ENCODE measurements at places on chromosomes 1 and 21.
A peak's percentile ranks its signal among the peaks of the same experiment; 100 is the strongest.

- DNase-seq: no peak
Observed at GRCh38 chr1:24903560-24903954, 26.5 kb downstream of the RUNX3 start.

DNA sequence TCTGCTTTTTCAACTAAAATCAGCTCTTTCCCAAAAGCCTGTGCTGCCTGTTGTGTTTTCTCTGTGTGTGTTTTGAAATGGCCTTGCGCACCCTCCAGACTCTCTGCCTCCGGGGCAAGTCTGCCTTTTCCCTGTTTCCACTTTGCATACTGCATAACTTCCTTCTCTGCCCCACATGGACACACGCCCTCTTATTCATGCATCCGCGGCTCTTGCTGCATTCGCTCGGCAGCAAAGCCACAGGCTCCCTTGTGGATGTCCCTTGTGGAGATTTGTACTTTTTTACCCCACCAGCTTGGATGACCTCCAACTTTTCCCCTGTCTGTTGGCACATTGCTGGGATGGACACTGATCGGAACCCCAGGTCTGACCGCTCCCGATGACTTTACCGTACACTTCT lies 147.6 kb downstream of the ADSS2 start:
- no peak for DNase-seq

DNA sequence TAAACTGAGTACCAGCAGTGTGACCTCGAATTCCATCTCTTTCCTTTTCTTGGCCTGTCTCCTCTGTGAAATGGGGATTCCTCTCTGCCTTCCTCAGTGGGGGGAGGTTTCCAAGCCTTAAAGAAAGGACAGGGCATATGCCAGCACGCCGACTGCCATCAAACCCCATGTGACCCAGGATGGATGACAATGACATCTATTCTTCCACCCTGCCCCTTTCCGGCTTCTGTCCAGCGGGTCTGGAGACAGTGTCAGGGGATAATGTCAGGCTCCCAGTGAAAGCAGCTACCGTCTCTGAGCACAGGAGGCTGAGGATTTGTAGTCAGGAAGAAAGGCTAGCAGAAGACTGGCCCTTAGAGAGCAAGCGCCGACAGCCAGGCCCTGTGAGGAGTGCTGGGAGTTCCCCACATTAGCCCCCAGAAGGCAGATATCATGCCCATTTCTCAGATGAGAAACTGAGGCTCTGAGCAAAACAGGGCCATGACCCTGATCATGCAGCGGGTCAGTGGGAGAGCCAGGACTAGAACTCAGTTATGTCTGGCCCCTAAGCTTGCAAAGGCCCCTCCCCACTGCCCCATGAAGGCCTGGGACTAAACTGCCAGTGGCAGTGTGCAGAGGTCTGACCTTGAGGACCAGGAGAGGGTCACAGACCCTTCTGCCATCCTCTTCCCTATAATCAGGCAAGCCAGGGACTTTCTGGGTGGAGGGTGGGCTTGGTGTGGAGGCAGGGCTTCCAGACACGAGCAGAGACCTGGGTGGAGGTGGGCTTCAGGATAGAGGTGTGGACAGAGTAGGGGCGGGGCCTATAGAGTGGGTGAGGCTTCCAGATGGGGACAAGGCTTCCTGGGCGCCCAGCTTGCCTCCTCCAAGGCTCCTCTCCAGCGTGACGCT lies 30.1 kb downstream of the CDCA8 start:
- no peak for DNase-seq

DNA sequence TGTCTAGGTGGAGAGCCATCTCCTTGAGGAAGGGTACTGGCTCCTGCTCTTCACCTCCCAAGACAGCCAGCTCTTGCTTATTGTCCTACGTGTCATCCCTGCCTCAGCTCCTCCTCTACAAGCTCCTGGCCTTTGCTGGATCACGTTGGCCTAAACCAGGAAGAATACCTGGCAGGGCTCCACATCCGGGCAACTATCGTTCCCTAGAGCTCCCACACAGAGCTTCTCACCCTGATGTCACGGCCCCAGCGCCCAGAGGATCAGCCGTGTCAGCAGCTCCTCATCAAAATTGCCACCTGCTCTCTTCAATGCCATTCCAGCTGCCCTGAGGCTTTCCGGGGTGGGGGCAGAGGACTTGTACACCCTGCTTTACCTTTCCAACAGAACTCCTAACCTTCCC lies 1.9 kb upstream of the TPM3 start:
- DNase-seq: no peak

- no peak for DNase-seq
Observed at GRCh38 chr1:55001311-55001710, 2.6 kb downstream of the BSND start.

- no peak for DNase-seq
Observed at GRCh38 chr1:65357291-65357960, 48.1 kb downstream of the DNAJC6 start.

DNA sequence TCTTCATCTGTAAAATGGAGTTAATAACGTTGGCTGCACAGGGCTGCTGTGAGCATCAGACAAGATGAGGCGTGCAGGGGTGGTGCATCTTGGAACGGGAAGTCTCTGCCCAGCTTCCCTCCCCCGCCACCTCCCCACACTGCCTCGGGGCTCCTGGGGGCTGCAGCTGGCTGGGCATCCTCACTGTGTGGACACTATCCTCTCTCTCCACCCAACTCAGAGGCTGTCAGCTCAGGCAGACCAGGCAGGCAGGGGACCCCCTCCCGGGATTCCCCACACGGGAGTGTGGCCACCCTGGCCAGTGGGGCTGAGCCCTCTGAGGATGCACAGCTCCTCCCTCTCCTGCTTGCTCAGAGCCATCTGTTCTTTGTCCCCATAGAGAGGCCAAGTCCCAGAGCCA lies 122.7 kb downstream of the CCDC185 start:
- no peak for DNase-seq

DNA sequence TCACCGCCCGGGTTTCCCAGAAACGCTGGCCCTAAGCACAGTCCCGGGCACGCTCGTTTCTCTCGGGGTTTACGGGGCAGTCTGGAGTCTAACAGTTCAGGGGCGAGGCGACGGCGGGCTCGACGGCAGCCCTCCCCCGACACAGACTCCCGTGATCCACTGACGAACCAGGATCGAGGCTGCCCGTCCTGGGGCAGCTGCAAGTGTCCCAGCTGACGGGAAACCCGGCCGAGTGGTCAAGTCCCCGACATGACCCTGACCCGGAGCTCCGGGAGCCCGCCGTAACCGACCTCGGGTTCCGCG lies 494 bp downstream of the UBE2J2 start:
- peak; percentile 61 for DNase-seq

DNA sequence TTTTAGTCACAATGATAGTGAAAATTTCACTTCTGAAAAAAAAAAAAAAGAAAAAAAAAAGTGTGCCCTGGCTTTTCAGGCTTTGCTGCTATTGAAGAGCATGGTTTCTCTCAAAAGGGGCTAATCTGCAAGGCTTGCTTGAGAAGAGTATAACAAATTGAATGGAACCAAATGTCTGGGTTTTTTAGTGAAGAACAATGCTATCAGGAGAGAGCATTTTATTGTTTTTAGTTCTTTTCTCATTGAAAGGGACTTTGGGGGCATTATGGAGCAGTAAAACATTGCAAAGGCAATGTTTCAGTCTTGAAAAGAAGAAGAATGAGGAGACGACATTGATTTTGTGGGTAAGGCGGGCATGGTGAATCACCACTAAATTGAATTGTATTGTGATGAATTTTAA lies 28.2 kb downstream of the VCAM1 start:
- DNase-seq: no peak

- peak; percentile 17 for DNase-seq
Observed at GRCh38 chr1:214808845-214809460, 206.0 kb downstream of the CENPF start.

GRCh38 chr1:29975036-29975694 lies 738.8 kb downstream of the PTPRU start:
- peak; percentile 42 for DNase-seq

- DNase-seq: no peak
Observed at GRCh38 chr1:230763927-230764591, 16.9 kb downstream of the CAPN9 start.

- no peak for DNase-seq
Observed at GRCh38 chr1:71920556-71920955, 361.8 kb downstream of the NEGR1 start.

DNA sequence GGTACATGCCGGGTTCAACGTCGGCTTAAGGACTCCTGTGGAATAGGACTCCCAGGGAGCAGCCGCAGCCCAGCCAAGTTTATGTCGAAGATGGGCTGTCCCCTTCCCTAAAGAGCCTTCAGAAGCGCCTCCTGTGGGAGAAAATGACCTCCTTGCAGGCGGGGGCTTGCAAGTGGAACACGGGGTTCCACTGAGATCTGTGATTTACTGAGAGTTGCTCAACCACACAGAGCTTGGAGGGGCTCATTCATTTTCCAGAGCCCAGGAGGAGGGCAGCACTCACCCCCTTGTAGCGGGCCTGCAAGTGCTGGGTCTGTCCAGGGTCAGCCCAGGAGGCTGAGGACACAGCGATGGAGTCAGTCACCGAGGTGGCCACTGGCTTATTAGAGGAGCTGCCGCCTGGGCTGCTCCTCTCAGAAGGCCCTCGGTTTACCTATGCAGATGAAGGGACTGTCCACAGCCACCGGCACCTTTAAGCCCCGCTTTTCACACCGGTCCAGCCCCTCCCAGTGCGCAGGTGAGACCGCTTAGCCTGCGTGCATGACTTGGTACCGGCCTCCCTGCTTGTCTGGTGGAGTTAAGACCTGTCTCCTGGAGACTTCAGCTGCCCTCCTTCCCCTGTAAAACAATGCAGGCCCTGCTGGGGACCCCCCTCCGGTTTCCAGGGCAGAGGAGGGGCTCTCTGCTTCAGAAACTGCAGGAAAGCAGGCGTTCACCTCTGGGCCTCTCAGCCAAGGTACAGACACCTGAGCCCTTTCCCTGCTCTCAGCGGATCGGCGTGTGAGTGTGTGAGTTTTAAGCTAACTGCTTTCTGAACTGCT lies 57.5 kb downstream of the ATP5PO start:
- no peak for DNase-seq

- peak; percentile 73 for DNase-seq
Observed at GRCh38 chr1:173669491-173669941, at the start of gene ANKRD45. Gene ANKRD45, minus strand, starts transcription at chr1:173669851. Its CDS starts 10,433 bp downstream, at chr1:173659418.

DNA sequence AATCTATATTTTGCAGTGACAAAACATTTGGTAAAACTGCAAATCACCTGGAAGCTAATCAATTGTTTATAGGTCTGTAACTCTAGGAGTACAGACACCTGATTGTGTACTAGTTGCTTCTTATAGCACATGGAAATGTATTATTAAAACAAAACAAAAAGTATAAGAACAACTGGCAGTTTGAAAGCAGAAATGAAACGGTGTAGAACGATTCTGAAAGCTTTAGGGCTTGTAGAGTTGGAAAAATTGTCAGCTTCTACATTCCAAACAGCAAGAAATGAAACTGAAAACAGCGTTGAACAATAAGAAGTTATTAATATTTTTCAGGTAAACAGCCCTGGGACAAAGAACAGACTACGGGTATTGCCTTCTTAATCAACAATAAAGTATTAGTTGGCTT lies 273.3 kb downstream of the OLFM3 start:
- DNase-seq: no peak

DNA sequence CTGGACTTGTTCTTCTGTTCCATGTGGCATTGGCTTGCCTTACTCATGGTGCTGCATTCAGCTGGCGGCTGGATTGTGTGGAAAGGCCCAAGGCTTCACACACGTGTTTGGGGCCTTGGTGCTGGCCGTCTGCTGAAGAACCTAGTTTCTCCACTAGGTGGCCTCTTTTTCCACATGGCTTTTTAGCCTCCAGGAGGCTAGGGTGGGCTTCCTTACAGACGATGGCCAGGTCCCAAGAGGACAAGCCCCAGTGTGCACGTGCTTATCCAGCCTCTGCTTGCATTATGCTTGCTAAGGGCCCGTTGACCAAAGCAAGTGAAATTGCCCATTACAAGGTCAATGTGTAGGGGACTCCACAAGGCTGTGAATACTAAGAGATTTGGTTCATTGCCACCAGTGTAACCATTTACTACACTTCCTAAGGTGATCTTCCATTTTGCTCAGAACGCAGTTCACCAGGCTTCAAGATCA lies 47.5 kb upstream of the FOXO6 start:
- DNase-seq: peak; percentile 25

DNA sequence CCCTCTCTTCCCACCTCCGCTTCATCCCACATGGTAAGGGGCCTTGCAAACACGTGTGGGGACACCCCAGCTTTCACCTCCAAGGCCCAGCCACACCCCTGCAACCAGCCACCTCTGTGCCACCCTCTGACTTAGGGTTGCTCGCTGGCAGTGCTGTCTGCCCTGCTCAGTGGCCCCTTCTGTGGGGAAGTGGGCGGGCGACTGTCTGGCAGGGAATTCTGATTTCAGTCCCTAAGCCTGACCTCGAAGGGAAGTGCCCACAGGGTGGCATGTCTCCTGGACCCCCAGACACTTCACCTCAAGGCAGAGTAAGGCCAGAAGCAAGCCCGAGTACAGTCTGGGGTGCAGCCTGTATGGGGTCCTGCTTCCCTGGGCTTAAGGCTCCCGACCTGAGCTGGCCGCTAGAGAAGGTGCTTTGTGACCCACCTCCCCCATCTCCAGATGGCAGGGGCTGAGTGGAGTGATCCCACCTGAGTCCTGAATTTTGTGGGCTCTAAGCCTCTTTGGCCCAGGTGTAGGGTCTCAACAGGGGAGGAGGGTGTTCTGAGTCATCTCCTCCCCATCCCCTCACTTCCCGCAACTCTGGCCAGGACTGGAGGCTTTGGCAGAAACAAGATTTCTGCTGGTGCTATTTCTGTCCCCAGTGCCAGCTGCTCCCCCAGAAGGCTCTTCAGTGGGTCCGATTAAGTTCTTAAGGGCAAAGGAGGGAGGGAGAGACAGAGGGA lies 7.0 kb downstream of the RD3 start:
- no peak for DNase-seq

- no peak for DNase-seq
Observed at GRCh38 chr1:67579623-67580394, 105.2 kb upstream of the GADD45A start.

- DNase-seq: no peak
Observed at GRCh38 chr21:15005391-15005790, 59.4 kb downstream of the NRIP1 start.

- no peak for DNase-seq
Observed at GRCh38 chr1:39087435-39087834, 61.3 kb downstream of the NDUFS5 start.

DNA sequence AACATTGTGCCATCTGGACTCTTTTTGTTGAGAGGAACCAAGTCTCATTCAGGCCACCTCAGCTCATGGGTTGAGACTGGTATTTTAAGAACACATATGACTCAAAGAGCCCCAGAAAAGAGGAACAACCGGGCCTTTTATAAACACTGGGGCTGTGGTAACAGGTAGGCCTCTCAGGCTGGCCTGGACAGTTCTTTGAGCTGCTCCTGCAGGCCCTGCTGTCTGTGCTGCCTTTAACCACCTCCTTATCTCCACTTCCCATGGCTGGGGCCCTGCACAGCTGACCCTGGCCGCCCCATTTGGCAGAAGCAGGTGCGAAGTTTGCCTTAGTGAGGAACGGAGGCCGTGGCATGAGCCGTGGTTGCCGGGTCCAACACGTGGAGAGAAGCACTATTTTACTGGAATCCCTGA lies 163.3 kb downstream of the RHOU start:
- DNase-seq: no peak

GRCh38 chr1:86696522-86696921 lies 7.9 kb upstream of the SH3GLB1 start:
- no peak for DNase-seq
